Esophagus squamous epithelium (tissue), 5 donors: ENCODE measurements at places on chromosomes 7 and 10. TPM values are rescaled to one million over a fixed set of nuclear protein-coding genes. Genes with fewer than 3 reads are reported as not detected.

- no peak overlapping the region for H3K4me3 ChIP-seq
- peaks cover 15% of the 10 kb centered on the region for H3K4me1 ChIP-seq
- H3K27ac ChIP-seq, result no peak overlapping the region
- no peaks in the 10 kb centered on the region for H3K27me3 ChIP-seq
These were observed 58.9 kb upstream of the C10orf90 start for GRCh38 chr10:126729314-126729870.

DNA sequence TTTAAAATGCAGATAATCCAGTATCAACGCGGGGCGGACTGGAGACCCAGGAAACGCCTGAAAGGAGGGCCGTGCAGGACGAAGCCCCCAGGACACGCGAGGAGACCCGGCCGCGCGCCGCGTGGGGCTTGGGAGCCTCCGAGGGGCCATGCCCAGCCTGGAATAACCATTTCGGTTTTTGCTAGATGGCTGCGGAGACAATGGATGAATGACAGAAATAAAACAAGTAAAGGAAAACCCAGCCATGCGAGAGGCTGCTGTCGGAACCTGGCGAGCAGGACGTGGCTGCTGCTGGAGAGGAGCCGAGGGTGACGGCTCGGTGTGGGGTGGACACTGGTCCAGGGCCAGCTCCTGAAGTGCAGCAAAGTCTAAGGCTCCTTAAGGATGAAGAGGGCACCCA lies 227.2 kb upstream of the ADARB2 start:
- H3K4me1 ChIP-seq, result no peaks in the 10 kb centered on the region
- no peak overlapping the region for H3K4me3 ChIP-seq
- DNase-seq, result no peak

DNA sequence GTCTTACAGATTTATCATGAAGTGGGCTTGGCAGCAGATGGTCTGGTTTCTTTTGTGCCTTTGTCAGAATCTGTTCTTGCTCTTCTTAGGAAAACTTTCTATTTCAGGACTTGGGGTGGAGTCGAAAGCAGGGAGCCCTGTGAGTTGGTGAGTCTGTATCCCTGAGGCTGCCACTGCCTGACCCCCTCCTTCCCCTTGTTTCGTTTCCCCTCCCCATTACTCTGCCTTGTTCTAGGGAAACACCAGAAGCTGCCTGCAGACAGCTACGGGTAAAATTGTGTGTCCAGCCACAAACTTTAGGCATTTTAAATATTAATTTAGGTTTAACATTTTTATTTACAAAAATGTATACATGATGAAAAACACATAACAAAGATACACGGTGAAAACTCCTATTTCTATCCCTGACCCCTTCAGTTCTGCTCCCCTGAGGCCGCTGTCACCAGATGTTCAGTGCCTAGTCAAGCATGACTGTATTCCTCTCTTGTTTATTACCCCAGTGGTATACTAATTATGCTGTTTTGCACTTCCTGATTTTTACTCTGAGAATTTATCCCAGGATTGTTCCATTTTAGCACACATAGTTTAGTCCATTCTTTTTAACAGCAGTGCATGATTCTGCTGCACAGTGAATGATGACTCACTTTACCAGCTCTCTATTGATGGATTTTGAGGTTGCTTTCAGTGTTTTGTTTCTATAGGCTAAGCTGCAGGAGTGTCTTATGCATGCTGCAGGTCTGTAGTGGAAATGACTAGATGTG lies 9.1 kb downstream of the TSPAN14 start:
- H3K27me3 ChIP-seq, result no peaks in the 10 kb centered on the region
- H3K36me3 ChIP-seq, result no peaks in the 10 kb centered on the region
- H3K4me3 ChIP-seq, result no peak overlapping the region
- DNase-seq, result no peak

The C10orf143 gene
- 0.53 TPM for total RNA-seq

DNA sequence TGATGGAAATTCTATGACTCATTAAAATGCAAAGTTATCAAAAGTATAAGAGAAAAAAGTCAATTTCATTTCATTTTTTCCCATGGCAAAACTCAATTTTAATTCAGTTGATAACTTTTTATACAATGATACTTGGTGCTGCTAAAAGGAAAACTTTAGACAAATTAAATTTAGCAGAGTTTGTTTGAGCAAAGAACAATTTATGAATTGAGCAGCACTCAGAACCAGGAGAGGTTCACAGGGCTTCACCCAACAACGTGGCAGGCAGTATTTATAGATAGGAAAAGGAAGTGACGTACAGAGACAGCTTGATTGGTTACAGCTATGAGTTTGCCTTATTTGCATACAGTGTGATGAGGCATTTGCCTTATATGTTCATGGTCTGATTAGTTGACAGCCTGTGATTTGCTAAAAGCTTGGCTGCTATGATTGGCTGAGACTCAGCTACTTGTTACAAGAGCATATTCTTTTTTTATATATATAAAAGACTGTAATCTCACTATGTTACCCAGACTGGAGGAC lies 157.2 kb upstream of the CELF2 start:
- no peak overlapping the region for H3K27ac ChIP-seq
- H3K4me1 ChIP-seq, result no peaks in the 10 kb centered on the region
- no peaks in the 10 kb centered on the region for H3K36me3 ChIP-seq
- no peak for DNase-seq
- H3K27me3 ChIP-seq, result no peaks in the 10 kb centered on the region

- no peak for DNase-seq
- H3K27ac ChIP-seq, result no peak overlapping the region
- H3K27me3 ChIP-seq, result no peaks in the 10 kb centered on the region
- no peak overlapping the region for H3K4me3 ChIP-seq
- no peaks in the 10 kb centered on the region for H3K36me3 ChIP-seq
- H3K4me1 ChIP-seq, result no peaks in the 10 kb centered on the region
These were observed 18.4 kb downstream of the PPP1R17 start for GRCh38 chr7:31705377-31705776.

GRCh38 chr7:105365541-105366534 lies 22.9 kb downstream of the SRPK2 start:
- no peaks in the 10 kb centered on the region for H3K36me3 ChIP-seq
- peaks cover 7% of the 10 kb centered on the region for H3K4me1 ChIP-seq
- DNase-seq, result no peak
- H3K27ac ChIP-seq, result no peak overlapping the region

The TLL2 gene
- 0.40 TPM for total RNA-seq

- H3K4me1 ChIP-seq, result peaks cover 35% of the 10 kb centered on the region
- no peak overlapping the region for H3K4me3 ChIP-seq
- no peak overlapping the region for H3K27ac ChIP-seq
- no peak for DNase-seq
These were observed 529.8 kb upstream of the GALNT17 start for GRCh38 chr7:70602117-70602516.

DNA sequence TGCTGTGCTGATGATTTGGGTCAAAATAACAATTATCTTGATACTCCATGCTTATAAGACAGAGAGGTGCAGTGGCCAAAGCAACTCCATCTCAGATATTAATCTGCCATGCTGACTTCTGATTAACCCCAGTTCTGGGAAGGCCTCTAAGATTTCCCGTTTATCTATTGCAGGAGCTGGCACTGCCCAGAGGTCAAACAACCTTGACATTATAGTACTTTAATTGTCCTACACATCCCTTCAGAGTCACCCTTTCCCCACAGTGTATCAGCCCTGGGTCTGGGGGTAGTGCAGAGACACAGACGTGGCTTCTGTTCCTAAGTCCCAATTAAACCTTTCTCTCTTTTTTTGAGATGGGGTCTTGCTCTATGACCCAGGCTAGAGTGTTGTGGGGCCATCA lies 63.8 kb downstream of the PARD3 start:
- peaks cover 73% of the 10 kb centered on the region for H3K4me1 ChIP-seq
- H3K27ac ChIP-seq, result no peak overlapping the region
- H3K4me3 ChIP-seq, result no peak overlapping the region
- DNase-seq, result no peak

The MLLT10 gene
- total RNA-seq, result 49.6 TPM

DNA sequence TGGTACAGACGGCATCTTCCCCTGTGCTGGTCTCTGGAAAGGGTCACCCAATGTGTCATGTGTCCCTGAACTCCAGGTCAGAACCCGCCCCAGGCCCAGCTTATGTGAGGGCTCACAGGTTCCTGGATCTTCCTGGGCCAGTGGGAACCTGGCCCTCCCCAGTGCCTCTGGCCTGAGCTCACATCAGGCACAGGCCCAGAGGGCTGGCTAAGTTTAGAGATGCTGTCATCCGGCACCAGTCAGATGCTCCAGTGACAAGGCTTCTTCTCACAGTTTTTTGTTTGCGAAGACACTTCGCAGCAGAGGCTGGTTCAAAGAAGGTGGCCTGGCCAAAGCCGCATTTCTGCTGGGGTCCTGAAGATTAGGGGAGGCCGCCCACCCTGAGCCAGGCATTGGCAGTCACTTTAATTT lies 11.8 kb downstream of the CAMK2B start:
- H3K4me3 ChIP-seq, result no peak overlapping the region
- no peaks in the 10 kb centered on the region for H3K27me3 ChIP-seq
- DNase-seq, result no peak

GRCh38 chr10:86391986-86392722 lies 25.6 kb upstream of the GRID1 start:
- no peak overlapping the region for H3K27ac ChIP-seq
- peaks cover 6% of the 10 kb centered on the region for H3K4me1 ChIP-seq
- H3K27me3 ChIP-seq, result no peaks in the 10 kb centered on the region
- no peak overlapping the region for H3K4me3 ChIP-seq

DNA sequence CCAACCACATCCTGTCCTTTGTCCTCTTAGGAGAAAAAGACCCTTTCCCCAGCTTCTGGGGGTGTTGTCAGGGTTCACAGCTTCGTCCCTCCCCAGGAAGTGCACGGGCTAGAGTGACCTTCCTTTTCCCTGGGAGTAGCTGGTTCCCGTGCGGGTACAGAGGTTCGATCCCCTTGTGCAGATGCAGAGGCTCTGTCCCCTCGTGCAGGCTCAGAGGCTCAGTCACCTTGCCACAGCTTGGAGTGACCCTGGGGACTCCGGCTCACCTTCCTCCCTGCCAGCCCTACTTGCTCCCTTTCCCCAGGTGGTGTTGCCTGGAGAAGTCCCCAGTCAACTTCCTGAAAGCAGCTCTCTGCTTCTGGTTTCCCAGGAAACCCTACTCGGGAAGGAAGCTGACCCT lies 60.0 kb upstream of the TCERG1L start:
- no peak overlapping the region for H3K4me3 ChIP-seq

DNA sequence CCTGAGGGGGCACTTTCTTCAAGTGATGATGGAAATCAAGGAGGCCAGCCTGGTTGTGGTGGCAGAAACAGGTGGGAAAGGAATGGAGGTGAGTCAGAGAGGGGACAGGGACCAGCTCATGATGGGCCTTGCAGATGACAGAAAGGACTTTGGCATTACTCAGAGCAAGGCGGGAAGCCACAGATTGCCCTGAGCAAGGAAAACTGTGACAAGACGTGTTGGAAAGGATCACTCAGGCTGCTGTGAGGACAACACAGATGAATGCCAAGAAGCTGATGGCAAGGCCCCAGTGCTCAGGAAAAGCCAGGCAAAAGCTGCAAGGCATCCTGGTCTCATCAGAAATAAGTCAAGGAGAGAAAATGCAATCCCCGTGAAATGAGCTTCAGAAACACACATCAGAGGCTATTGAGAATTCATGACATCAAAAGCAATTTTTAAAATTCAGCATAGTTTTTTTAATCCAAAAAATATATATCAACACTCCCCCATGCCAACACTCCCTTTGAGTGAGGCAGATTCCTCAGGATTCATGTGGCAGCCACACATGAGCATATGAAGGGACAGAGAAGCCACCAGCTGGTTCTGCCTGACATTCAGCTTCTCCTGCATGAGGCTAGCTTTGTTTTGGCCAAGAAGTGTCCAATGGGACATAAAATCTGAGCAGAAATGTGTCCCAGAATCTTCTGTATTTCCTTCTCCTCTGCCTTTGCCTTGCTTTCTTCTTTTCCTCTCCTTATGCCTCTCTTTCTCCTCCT lies 244.5 kb upstream of the MYO3A start:
- H3K36me3 ChIP-seq, result no peaks in the 10 kb centered on the region
- no peak for DNase-seq
- H3K27me3 ChIP-seq, result no peaks in the 10 kb centered on the region
- no peak overlapping the region for H3K27ac ChIP-seq
- H3K4me1 ChIP-seq, result no peaks in the 10 kb centered on the region
- no peak overlapping the region for H3K4me3 ChIP-seq

DNA sequence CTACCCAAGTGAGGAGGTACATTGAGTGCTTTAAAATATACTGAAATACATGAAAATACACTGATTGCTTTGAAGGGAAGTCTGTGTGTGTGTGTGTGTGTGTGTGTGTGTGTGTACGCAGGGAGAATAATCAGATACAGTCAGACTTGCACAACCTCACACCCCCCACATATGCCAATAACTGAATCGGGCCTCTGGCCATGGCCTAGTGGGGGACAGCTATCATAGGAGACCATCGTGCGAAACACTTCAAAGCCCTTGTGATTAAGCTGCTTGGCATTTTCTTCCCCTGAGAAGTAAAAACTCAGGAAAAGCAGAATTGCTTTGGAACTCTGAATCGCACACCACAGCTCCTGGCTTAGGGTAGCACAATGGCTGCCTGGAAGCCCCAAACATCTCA lies 135.1 kb downstream of the C10orf105 start:
- DNase-seq, result no peak
- H3K27me3 ChIP-seq, result no peaks in the 10 kb centered on the region
- H3K36me3 ChIP-seq, result no peaks in the 10 kb centered on the region
- no peak overlapping the region for H3K4me3 ChIP-seq
- H3K27ac ChIP-seq, result no peak overlapping the region
- H3K4me1 ChIP-seq, result no peaks in the 10 kb centered on the region

DNA sequence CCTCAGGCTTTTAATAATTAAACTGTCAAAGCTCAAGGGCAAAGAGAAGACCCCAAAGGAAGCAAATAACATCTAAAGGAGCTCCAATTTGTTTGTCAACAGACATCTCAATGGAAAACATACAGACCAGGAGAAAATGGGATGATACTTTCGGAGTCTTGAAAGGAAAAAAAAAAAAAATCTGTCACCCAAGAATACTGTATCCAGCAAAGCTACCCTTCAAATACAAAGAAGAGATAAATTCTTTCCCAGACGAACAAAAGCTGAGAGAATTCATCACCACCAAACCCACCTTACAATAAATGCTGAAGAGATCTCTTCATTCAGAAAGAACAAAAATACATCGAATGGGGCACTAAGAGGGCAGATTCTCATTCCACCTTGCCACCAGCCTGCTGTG lies 232.8 kb downstream of the PTPRN2 start:
- no peaks in the 10 kb centered on the region for H3K27me3 ChIP-seq
- no peak overlapping the region for H3K27ac ChIP-seq
- H3K36me3 ChIP-seq, result no peaks in the 10 kb centered on the region
- H3K4me3 ChIP-seq, result no peak overlapping the region

DNA sequence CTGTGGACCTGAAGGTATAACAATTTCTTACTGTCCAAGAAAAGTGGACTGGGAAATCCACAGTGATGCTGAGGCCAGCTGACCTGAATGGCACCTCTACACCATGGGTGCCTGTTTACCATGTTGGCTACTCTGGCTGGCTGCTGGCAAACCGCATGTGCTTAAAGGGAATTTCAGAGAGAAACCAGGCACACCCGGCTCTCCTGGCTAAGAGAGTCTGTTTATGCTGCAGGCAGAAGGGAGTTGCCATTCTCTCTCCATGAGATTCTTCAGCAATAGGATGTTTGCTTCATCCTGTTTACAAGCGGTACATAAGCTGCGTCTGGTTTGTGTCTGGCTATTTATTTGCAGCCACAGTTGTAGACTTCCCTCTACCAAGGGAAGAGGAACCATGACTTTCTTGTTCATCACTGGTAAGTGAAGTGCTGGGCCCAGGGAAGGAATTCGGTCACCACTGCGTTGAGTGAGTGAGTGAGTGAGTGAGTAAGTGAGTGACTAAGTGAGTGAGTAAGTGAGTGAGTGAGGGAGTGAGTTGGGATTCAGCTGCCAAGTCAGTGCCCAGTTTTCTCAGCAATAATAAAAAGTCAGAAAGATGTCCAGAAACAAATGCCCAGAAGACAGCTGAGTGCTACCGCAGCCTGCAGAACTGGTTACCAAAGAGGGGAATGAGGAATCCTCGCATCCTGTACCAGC lies 90.4 kb downstream of the COBL start:
- H3K36me3 ChIP-seq, result no peaks in the 10 kb centered on the region
- H3K27ac ChIP-seq, result peak overlapping the region; percentile 70
- no peak for DNase-seq
- H3K4me1 ChIP-seq, result no peaks in the 10 kb centered on the region
- no peaks in the 10 kb centered on the region for H3K27me3 ChIP-seq

The PDE6C gene
- not detected for total RNA-seq
